ENCODE measurements at places on chromosomes 2 and 18.
A peak's percentile ranks its signal among the peaks of the same experiment; 100 is the strongest.

DNA sequence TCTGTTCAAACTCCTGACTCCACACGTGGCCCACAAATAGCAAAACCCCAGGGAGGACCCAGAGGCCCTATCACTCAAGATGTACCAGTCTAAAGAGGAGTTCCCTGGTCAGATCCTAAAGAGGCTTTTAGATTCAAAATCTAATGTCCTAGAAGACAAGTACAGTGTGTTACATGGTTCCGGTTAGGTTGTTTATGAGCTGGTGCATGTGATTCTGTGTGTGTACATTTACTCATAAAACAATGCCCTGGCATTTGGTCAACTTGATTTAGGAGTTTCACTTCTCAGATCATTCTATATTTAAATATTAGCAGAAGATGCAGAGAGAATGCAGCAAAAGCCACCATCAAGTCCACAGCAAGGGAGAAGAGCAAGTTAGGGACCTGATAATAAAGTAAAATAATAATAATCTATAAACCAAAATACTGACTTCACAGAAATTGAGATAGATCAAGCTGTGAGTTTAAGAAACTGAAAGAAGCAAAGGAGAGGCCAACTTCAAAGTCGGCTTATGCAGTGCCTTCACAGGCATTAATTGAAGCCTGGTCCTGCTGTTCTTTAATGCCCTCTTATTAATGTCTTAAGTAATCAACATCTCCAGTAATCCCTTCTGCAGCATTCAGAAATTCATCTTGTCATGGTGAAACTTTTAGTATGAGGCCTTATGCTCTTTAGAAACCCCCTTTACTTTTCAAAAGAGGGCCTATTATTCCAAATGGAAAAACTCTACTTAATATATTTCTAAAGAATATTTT lies 4.2 kb upstream of the AP1S3 start:
- no peak for DNase-seq

- no peak for DNase-seq
These were observed 117.4 kb upstream of the RPRM start for GRCh38 chr2:153595939-153596338.

- no peak for DNase-seq
These were observed 1202.8 kb upstream of the ACVR2A start for GRCh38 chr2:146642066-146642465.

GRCh38 chr18:4134700-4135099 lies 320.4 kb downstream of the DLGAP1 start:
- no peak for DNase-seq

- DNase-seq, result no peak
These were observed 12.2 kb downstream of the CXCR2 start for GRCh38 chr2:218138047-218138446.

GRCh38 chr2:133955169-133955568 lies 298.7 kb upstream of the MGAT5 start:
- DNase-seq, result no peak

DNA sequence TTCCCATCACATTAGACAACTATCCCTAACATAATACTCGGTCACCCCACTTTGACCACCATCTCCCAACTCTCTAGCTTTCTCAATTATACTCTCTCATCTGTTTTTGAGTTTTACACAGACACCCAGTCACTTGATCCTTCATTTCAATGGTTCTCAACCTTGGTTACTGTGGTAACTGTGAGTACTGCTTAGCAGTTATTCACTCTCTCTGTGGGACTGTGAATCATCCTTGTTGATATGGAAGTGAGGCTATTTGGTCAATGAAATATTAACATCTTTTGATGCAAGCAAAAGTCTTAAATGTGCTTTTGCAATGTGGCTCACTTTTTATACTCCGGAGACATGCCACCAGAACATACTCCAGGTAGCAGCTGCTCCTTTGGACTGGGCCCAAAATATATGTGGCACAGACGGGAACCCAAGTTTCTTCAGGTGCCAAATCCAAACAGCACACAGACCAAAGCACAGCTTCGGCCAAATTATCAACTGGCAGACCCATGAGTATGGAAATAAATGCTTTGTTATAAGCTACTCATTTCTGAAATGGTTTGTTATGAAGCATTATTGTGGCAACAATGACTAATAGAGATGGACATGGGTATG lies 75.0 kb upstream of the SLC25A52 start:
- DNase-seq, result no peak

- no peak for DNase-seq
These were observed 131.7 kb upstream of the PDE1A start for GRCh38 chr2:182558564-182558963.

DNA sequence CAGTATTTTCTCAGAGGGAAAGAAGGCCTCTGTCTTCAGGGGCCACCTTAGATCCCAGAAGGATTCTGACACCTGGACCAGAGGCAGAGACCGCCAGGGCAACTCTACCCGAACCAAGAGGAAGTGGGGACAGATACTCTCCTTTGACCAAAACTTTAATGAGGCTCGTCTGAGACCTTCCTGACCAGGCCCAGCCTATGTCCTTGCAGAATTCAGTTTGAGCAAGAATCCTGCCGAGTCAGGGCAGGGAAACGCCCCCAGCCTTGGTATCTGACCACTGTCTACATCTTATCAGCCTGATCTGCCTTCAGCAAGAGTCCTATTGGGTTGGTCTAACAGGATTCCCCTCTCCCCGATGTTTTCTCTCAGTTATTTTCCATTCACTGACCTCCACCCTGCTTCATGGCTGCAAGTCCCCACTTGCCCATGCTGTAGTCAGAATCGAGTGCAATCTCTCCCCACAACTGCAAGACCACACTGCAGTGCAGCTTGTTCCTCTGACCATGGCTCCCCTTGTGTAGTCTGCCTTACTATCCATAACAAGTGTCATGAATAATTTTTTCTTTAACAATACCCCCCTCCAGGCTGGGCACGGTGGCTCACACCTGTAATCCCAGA lies 95.0 kb downstream of the MSH2 start:
- DNase-seq, result no peak

DNA sequence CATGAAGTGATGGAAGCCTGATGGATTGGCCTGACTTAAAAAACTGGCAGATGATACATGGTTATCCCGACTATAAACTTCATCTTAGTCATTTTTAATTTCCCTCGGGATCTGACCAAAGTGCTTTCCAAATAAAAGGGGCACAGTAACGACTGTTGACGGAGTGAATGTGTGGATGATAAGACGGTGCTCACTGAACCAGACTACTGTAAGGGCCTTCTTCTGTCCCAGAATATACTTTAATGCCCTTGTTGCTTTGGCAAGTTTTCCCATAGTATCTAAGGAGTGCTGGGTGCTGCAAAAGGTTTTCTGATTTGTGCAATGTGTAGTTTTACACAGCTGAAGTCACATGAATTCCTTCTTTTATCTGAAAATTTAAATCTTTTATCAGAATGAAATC lies 373.5 kb downstream of the DSEL start:
- no peak for DNase-seq

DNA sequence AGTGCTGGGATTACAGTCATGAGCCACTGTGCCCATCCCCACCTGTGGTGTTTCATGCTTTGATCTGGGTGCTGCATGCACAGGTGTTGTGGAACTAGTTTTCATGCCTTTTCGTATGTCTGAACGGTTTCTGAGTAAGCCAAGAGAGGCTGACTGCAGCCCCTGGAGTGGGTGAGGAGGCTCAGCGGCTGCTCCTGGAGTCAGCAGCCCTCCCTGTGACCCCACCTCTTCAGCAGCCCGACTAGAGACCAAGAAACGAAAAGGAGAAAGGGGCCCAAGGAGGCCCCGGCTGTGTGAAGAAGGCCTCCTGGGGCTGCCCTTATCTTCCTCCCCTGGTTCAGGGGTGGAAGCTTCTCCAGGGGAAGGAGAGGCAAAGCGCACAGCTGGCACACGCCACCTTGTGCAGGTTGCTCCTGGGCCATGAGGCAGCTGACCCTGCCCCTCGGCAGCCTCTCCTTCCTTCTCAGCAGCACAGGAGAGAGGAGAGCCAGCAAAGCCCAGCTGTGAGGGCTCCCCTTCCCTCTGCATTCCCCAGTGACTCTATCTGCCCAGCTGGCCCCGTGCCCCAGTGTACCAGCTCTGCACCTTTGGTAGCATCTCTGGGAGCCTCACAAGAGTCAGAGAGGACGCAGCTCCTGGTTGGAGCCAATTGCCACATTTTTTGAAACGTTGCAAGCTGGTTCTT lies 182.5 kb upstream of the HS6ST1 start:
- no peak for DNase-seq

DNA sequence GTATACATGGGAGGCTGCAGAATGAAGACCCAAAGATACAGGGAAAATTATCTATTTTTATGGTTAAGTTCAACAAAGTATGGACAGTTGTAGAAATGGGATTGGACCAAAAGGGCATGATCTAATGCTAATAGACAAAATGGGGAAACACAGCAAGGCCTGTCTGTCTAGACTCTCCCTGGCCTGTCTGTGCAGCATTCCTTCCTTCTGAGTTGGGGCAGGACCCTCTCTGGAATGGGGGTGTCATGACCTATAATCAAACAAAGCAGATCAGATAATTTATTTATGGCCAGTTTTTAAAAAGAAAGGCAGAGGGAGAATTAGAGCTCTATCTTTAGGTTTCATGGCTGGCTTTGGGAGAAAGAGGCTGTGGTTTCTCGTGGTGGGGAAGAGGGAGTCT lies 104.4 kb downstream of the CTIF start:
- DNase-seq, result no peak

- no peak for DNase-seq
These were observed 261.6 kb upstream of the ZNF804A start for GRCh38 chr2:184336688-184337087.

GRCh38 chr2:3587021-3587420 lies 7.9 kb upstream of the COLEC11 start:
- no peak for DNase-seq

DNA sequence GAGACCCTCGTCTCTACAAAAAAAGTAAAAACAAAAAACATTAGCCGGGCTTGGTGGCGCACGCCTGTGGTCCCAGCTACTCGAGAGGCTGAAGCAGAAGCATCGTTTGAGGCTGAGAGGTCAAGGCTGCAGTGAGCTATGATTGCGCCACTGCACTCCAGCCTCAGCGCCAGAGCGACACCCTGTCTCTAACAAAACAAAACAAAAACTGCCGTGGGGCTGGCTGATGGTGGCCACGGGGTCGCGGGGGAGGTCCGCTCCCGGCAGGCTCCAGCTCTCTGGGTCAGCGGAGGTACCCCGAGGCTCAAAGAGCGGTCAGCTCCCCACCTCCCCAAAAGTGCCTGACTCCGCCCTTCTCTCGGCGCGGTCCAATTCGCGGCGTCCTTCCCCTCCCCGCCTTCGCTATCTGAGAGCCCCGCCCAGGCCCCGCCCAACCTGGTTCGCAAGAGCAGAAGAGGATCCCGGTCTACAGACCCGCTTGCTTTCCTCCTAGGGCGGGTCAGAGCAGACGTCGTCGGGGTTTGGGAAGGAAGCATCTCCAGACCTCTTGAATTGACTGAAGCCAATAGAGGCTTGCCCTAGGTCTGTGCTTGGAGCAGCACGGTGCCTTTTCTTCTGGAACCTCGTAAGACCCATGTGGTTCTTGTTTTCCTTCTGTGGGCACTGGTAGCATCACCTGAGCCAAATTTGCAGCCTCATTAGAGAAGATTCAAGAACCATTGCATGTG lies 7.8 kb downstream of the RAX start:
- no peak for DNase-seq

DNA sequence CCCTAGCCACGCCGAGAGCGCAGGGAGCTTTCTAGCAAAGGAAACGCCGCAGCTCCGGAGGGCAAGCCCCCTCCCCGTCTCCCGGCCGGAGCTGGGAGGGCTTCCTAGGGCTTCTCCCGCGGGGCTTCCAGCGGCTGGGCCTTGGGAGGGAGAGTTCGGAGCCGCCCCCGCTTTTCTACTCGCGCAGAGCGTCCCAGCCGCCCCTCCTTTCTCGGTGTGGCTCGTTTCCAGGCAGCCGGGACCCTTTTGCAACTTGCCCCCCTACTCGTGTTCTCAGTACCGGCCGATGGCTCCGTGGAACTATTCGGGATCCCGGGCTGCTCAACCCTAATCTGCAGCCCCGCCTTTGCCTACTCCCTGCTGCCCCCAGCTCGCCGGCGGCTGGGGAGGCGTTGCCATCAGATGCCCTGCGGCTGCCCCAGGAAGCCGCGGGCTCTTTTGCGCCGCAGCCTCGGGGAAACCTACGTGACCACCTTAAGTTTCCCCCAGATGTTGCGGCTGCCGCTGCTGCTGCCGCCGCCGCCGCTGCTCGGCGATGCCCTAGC lies 1.5 kb upstream of the NR4A2 start:
- DNase-seq, result peak; percentile 86

- DNase-seq, result no peak
These were observed 75.6 kb upstream of the EPB41L3 start for GRCh38 chr18:5619376-5619775.

GRCh38 chr2:124315221-124315880 lies 290.3 kb downstream of the CNTNAP5 start:
- DNase-seq, result no peak

- DNase-seq, result no peak
These were observed 34.8 kb upstream of the MYO3B start for GRCh38 chr2:170143045-170143717.

GRCh38 chr18:22285361-22286140 lies 116.2 kb downstream of the GATA6 start:
- no peak for DNase-seq

GRCh38 chr2:130374587-130375290 lies 18.9 kb downstream of the PTPN18 start:
- DNase-seq, result no peak

- DNase-seq, result peak; percentile 64
These were observed 38.9 kb downstream of the DHRS9 start for GRCh38 chr2:169108099-169108884.

GRCh38 chr18:54181856-54182602 lies 42.4 kb downstream of the MBD2 start:
- no peak for DNase-seq

- no peak for DNase-seq
These were observed 23.8 kb upstream of the ASPRV1 start for GRCh38 chr2:69985216-69985615.

DNA sequence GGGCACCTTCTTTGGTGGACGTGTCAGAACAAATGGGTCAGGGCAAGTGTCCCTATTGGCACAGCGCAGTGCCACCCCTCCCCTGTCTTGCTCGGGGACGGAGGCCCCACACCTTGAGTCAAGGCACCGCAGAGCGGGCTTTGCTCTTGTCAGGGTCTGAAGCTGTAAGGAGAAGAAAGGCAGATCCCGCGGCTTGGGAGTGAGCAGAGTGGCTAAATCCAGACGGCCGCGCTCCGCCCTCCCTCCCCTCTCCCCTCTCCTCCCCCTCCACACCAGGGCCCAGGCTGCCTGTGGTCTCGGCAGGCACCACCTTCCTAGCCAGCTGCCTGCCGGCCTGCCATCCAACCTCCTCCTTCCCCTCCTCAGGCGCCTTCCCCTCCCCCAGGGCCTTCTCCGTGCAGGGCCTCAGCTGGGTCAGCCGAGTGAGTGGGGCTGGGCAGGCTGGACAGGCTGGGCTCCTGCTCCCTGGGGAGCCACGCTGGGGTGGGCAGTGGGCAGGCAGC lies 25.8 kb downstream of the SPEG start:
- no peak for DNase-seq

DNA sequence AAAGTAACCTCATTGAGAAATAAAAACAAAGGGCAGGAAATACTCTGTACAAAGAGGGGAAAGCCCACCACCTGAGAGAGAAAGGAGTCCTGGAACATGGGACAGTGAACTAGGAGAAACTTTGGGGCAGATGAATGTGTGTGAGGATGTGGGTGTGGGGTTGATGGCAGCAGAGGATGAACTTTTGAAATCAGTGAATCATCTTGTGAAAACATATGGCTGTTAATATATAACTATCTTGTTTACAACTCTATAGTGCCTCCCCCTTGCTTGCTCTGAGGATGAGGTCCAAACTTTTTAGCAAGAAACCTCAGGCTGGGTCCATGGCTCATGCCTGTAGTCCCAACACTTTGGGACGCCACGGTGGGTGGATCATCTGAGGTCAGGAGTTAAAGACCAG lies 171.8 kb upstream of the LHCGR start:
- DNase-seq, result no peak
